ENCODE measurements at places on chromosomes 16 and 17.

- no peak for DNase-seq
Observed at GRCh38 chr16:67644038-67644437, 906 bp upstream of the CARMIL2 start.

DNA sequence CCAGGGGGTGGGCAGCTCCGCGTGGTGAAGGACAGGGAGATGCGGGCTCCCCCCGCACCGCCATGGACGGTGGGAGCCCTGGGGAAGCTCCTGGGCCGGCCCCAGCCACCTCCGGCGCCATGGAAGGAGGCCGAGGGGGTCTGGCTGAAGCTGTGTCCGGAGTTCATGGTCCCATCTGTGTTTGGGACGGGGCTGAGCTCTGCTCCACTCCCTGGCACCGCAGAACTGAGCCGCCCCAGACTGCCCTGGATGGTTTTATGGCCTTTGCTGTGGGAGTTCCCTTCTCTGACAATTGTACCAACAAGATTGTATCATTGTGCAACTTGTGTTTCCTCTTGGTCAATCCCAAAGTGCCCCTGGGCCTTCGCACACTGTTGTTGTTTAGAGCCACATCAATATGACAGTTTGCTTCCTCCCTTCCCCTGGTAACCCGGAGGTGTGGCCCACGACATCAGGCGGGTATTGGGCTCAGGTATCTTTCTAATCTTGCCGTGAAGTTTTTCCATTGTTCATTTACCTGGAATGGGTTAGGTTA lies 942 bp downstream of the KRT23 start:
- DNase-seq, result no peak

DNA sequence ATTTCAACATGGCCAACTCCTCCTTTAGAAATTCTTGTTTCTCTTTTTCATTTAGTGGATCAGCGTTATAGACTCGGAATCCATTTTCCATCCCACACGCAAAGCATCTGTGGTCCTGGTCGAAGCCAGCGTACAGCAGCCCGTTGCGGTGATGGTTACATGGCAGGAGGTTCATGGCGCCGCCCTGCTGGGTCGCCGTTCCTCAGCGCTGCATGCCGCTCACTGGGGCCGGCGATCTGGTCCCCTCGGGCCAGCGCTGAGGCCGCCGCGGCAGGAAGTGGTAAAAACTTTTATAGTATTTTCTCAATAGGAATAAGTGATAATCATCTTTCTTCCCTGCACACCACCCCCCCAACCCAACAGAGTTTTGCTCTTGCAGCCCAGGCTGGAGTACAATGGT lies 29.9 kb upstream of the RHOT1 start:
- no peak for DNase-seq

GRCh38 chr17:62882284-62882683 lies 74.2 kb upstream of the MARCHF10 start:
- DNase-seq, result no peak

GRCh38 chr17:31413081-31413799 lies 21.8 kb downstream of the RAB11FIP4 start:
- no peak for DNase-seq

- DNase-seq, result no peak
Observed at GRCh38 chr17:58318065-58318481, 10.5 kb downstream of the TSPOAP1 start.

GRCh38 chr16:86996081-86996480 lies 321.1 kb downstream of the C16orf95 start:
- no peak for DNase-seq

GRCh38 chr17:48636177-48637018 lies 10.2 kb upstream of the HOXB9 start:
- no peak for DNase-seq

GRCh38 chr17:76146053-76146851 lies 5.2 kb upstream of the FOXJ1 start:
- no peak for DNase-seq

- DNase-seq, result no peak
Observed at GRCh38 chr16:68296291-68296690, 14.5 kb downstream of the SLC7A6OS start.

DNA sequence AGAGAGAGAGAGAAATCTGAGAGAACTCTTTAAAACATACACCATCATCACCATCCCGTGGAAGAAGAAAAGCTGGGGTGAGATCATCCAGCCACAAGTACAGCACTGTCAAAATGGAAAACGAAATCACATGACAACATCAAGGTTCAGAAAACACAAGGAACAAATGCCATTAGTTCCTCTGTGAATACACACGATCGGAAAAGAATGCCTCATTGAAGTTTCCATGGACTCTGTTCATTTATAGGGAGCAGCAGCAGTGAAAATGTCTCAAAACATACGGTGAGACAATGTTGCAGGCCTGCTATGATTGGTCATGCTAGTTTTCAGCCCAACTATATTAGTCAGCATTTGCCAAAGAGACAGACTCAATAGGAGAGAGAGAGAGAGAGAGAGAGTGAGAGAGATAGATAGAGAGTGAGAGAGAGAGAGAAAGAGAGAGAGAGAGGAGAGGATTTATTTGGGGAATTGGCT lies 4.4 kb downstream of the CFAP97D1 start:
- DNase-seq, result no peak

- peak; percentile 52 for DNase-seq
Observed at GRCh38 chr17:21098934-21099689, 27.7 kb upstream of the DHRS7B start.

GRCh38 chr17:28468781-28469180 lies 4.7 kb upstream of the SLC13A2 start:
- no peak for DNase-seq

GRCh38 chr17:62626719-62627218 lies 701 bp upstream of the MRC2 start:
- peak; percentile 76 for DNase-seq

- DNase-seq, result no peak
Observed at GRCh38 chr16:79656553-79657115, 56.1 kb upstream of the MAF start.

DNA sequence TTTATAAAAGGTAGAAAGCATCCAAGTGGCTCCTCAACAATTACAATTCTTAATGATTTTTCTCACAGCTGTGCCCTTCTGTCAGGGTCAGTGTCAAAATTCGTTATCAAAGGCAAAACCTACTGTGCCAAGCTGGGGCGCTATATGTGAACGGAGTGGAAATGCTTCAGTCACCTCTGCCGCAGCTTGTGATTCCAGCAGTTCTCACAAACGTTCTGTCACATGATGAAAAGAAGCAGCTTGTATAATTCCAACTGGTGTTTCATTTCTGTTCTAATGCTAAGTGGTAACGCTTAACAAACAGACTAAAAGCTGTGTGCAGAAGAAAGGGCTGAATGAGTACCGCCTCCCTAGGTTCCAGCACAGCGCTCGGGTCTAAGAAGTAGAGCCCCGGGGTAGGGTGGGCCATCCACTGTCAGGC lies 14.2 kb downstream of the PLD6 start:
- no peak for DNase-seq

Measured in right lung (tissue), 10 donors.